ENCODE measurements at places on chromosomes 5 and 9.

DNA sequence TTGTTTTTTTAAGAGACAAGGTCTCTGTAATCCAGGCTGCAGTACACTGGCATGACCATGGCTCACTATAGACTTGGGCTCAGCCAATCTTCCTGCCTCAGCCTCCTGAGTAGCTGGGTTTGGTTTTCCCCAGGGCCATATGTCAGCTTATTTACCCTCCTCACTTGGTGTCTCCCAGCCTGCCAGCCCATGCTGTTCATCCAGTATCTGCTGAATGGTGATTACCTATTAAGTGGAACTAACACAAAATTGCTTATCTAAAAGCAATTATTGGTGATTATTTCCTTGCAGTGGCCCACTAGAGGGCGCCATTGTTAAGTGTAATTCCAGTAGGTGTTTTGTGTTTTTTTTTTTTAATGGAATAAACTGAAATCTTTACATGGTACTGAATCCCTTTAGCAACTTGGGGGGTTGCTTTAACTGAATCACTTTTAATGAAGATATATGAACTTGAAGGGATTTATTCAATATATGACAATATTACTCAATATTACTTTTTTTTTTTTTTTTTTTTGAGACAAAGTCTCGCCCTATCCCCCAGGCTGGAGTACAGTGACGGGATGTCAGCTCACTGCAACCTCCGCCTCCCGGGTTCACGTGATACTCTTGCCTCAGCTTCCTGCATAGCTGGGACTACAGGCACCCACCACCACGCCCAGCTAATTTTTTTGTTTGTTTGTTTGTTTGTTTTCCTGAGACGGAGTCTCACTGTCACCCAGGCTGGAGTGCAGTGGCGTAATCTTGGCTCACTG is 13.8 kb downstream of the EXOSC2 start:
- peak; percentile 26 for DNase-seq

DNA sequence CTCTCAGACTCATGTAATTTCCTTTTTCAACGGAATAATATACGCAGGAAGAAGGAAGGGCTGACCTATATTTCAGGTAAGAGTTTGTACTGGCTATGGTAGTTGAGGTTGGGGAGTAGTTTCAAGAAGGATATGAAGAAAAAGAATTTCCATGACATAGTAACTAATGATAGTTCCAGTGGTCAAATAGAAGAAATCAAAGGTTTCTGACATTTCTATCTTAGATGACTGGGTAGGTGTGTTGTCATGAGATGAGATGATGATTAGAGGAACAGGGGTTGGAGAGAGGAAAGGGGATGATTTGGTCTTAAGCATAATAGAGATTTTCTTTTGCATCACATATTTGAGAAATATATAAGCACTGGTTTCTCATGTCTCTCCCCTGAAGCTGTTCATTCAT is 166.0 kb downstream of the SPATA31D1 start:
- DNase-seq = no peak

DNA sequence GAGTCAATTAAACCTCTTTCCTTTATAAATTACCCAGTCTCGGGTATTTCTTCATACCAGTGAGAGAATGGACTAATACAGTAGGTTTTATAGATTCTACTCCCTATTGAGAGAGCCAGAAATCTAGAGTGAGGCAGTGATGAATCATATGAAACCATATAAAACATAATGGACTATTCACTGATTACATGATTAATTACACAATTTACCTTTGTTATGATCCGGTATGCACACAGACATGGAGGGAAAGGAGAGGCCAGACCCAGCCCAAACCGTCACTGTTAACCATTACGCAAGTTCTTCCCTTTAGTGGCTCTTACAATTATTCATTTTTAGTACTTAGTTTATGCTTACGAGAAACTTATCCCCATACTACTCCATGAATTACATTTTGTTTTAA is 205.0 kb downstream of the DNAH5 start:
- no peak for DNase-seq

DNA sequence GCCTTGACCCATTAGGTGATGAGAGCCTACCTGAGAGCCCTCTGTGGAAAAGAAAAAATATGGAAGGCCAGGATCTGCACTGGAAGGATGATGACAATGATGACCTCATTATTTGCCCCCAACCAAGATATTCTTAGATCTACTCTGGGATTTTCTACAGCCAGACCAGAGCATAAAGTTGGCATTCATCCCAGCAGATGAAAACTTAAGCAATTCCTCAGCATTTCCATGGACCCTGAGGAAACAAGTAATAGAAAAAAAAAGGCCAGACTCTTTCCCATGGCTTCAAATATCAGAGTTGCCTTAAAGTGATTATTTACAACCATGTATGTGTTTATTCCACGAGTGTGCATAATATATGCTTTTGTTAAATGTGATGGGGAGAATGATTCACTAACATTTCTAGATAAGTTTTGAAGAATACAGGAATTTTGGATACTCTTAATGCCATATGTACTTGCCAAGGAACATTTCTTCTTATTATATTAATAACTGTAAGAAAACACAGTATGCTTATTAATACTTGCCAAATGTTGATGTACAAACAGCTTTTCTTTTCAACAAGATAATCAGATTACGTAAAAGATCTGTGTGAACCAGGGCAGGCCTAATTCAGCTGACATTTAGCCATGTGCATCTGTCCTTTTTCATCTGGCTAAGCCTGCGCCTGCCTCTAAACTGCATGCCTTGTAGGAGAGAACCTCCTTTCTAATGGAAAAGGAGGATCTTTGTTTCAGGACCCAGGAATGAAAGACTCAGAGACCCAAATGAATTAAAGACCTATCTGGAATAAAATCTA is 94.8 kb downstream of the ARRDC3 start:
- DNase-seq = no peak

DNA sequence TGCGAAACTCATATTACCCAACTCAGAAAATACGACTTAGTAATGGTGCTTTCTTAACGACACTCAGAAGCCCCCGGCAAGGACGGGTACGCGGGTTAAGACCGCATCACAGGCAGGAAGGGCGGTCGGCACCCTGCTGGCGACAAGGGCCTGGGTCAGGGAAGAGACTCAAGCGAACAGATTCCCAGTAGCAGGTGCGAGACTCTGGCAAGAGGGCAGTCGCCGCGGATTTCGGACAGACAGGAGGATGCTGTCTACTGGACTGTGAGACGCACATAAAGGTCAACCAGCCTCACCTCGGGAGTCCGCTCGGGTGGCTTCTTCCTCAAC is 398 bp downstream of the RAPGEF6 start:
- DNase-seq = peak; percentile 52

GRCh38 chr9:108180541-108180940 is 675.2 kb downstream of the ACTL7B start:
- no peak for DNase-seq

DNA sequence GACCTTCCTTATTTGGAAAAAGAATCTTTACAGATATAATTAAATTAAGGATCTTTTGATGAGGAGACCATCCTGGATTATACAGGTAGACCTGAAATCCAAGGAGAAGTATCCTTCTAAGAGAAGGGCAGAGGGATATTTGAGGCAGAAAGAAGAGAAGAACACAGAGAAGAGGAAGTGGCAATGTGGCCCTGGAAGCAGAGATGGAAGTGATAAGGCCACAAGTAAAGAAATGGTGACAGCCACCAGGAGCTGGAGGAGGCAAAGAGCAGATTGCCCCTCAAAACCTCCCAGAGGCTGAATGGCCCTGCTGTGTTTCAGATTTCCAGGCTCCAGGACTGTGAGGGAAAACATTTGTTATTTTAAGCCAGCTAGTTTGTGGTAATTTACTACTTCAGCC is 93.0 kb upstream of the ANKRD55 start:
- DNase-seq = no peak

GRCh38 chr5:151153766-151154272 is 3.8 kb downstream of the ANXA6 start:
- no peak for DNase-seq

DNA sequence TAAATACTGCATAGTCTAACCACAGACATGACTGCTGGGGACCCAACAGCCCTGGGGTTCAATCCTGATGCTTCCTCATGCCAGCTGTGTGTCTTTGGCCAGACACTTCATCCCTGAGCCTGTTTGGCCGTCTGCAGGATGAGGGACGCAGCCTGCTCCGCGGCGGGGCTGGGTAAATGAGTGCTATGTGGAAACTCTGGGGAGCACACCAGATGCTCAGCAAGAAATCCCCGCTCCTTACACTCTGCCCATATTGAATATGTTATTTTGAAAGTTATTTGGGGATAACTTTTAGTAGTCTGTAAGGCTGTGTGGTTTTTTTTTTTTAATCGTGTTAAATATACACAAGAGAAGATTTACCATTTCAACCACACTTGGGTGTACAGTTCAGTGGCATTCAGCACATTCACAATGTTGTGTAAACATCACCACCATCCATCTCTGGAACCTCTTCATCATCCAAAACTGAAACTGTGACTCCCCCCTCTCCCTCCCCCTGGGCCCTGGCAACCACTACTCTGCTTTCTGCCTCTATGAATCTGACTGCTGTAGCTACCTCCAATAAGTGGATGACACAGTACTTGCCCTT is 42.7 kb downstream of the SH3PXD2B start:
- no peak for DNase-seq

- no peak for DNase-seq
Observed at GRCh38 chr9:89778100-89779090, 173.6 kb downstream of the GADD45G start.

DNA sequence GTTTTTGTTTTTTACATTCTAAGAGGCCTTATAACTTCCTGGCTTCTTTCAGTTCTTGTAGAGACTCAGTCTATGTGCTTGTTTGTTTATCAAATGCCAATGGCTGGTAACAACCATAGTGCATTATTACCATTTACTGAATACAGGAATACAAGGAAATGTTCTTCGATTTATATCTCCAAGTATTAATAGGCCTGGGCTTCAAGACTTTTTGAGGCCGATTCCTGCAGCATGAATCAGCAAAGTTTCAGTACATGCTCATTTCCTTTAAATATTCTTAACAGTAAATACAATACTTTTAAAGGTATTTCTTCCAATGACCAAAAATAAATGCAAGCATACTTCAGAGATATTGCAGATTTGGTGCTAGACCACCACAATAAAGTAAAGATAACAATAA is 535.3 kb downstream of the EFNA5 start:
- DNase-seq = no peak

DNA sequence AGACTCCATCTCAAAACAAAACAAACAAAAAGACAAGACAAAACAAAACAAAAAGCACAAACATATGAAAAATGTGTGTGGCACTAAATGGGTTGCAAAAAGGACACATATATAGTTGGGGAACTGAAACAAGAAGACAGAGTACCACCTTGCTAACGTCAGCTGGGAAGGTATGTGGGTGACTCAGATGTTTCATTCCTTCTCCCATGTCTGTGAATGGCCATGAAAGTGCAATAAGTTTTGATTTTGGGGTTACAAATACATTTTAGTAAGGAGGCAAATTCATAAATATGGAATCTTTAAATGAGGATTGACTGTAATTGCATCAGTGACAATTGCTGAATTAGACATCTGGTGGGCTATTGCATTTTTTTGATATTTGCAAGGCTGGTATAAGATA is 81.6 kb upstream of the KLF4 start:
- no peak for DNase-seq

- DNase-seq = no peak
Observed at GRCh38 chr9:6715755-6716643, 41.8 kb upstream of the KDM4C start.

DNA sequence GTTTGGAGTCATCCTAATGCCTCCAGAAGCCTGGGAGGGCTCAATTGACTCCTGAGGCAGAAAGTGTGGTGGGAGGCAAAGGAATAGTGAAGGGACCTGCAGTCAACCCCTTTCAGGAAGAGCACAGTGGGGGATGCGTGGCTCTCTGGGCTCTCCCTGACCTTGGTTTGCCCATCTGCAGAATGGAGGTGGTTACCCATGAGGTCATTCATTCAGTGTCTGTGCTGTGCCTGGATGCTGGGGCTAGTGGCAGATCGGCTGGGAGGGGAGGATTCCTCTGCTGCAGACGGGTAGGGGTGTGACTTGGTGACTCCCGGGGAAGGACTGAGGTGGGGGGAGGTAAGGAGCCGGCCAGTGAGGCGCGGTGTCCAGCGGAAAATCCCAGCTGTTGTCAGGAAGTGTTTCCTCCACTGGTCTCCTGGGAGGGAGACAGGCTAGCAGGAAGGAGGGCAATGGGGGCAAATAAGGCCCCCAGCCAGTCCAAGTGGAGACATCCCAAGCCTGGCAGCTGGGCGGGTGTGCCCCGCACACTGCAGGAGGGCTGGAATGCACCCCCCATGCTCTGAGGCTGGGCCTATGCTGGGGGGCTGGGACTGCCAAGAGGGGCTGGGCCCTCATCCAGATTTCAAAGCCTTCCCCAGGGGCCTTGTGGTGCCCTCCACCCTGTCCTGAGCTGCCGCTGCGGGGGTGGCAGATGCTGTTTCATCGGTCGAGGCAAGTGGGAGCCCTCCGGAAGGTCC is 10.9 kb downstream of the CXXC5 start:
- peak; percentile 97 for DNase-seq

DNA sequence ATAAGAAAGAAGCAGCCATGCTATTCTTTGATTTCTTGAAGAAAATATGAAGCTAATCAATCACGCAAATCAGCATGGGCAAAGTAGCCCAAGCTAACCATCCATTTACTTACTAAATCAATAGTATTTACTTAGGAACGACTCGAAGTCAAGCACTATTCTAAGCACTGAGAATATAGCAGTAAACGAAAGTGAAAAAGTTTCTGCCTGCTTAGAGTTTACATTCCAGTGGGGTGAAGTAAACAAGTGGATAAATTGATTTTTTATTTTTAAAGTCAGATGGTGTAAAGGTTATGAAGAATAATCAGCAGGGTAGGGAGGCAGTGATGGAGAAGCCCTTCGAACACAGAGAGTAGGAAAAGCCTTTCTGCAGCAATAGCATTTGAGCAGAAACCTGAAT is 5.5 kb downstream of the TSTD2 start:
- DNase-seq = no peak

DNA sequence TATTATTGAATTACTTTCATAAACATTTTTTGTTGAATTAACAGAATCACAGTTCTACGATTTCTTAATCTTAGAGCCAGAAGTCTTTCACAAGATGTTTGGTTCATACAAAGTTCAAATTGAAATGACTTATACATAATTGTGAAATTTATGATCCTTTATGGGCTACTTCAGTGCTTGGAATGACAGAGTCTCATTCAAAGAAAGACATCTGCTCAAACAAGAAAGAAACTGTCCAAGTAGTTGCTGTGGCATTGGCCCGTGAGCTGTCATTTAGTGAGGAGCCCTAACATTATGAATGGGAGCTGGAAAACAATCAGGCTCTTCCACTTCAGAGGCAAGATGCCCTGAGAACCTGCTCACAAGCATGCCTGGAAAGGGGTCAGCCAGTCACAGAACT is 63.4 kb downstream of the AUH start:
- DNase-seq = no peak

DNA sequence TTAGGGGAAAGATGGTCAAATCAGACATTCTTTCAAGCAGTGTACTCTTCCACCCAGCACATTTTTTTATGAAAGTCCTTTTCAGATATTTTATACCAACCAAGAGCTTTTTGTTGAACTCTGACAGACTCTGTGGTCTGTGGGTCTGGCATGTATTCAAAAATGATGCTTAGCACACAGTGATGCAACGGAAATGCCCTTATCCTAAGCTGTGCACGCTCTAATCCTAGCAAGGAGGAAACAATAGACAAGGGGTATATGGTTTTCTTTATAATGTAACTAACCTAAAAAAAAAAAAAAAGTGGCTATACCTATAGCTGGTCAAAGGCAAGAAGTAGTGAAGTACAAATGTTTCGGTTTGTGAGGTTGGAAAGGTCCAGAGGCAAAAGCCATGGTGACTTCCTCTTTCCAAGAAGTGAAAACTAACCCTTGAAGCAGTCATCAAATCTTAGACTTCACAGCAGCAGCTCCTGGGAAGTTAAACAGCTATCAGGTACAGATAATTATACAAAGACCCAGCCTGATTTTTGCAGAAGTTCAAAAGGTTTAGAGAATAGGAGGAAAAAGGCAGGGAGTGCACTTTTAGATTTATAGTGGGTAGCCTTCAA is 82.5 kb downstream of the SEMA6A start:
- peak; percentile 73 for DNase-seq

All from RCC 7860 (cell line).